ENCODE measurements at places on chromosomes 1 and 21.
A peak's percentile ranks its signal among the peaks of the same experiment; 100 is the strongest.

DNA sequence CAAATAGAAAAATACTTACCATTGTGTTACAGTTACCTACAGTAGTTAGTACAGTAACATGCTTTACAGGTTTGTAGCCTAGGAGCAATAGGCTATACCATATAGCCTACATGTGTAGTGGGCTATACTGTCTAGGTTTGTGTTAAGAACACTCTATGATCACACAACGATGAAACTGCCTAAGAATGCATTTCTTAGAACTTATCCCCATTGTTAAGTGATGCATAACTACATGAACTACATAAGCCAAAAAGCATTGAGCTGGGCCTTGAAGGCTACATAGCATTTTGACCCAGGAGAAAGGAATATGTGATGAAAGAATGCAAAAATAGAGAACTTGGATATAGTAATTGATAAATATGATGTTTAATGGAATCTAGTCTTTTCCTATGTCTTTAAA, 46.4 kb upstream of the JUN start:
- no peak for DNase-seq

DNA sequence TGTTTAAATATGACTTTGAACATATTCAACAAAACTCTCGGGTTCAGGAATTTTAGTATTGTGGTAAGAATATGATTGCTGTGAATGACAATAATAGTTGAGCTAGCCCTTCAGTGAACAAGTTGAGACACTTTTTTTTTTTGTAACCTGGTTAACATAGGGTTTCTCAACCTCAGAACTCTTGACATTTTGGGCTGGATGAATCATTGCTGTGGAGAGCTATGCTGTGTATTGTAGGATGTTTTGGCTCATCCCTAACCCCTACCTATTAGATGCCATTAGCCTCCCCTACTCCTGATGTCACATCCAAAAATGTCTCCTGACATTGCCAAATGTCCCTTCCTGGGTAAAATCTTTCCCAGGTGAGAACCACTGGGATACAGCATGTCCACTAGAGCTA, 113.7 kb downstream of the RUNX1 start:
- no peak for DNase-seq

DNA sequence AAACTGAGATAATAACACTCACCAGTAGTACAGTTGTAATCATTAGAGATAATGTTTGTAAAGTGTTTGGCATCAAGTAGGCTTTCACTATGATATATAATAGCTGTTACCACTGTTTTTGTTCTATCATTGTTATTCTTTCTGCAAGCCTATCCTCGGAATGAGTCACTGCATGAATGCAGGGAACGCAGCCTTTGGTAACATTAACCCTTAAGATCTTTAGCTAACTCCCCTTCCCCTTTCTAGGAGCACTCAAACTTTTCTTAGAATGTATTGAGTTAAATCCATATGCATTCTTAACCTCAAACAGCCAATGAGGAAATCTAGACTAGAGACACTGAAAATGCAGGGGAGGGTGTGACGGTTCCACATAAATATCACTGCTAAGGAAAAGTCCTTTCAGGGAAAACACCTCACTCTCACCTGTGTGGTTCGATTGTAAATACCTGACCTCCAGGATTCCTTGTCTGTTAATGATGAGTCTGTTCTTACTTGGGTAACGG, 467.3 kb downstream of the SETD4 start:
- no peak for DNase-seq

DNA sequence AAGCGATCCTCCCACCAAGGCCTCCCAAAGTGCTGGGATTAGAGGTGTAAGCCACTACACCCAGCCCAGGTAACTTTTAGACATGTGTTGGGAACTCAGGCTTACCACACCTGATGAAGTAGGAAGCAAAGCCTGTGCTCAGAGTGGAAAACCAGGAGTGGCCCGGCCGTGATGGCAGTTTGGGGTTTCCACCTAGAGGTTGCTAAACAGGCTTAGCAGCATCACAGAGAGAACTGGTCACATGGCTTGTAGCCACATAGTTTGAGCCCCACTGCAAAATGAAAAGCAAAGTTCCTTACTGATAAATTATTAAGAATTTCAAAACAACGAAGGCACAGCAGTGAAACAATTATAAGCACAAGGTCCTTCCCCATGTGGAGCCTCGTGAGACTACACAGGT, 142.6 kb upstream of the CXADR start:
- DNase-seq = no peak

DNA sequence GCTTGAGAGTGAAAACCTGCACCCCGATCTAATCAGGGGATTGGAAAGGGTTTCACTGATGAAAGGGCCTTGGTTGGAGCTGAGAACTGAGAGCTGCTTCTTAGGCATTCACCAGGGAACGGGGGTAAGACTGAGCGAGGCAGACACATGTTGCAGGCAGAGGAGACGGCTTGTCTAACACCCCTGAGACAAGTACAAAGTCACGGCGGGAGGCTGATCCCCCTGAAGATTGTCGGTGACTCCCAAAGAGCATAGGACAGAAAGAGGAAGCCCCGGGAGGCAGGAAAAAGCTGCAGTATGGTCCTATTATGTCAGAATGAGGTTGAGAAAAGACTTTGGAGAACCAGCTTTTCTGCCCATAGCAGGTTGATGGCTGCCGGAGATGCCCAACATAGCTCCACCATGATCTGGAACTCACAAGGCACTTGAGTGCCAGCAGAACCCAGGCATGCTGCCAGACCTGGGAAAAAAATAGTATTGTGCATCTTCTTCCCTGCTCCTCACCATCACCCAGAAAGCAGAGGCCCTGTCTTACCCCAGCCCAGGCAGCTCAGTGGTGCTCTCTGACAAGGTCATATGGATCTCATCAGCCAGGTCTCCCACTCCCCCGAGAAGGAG, 463.9 kb upstream of the PROX1 start:
- DNase-seq = no peak

DNA sequence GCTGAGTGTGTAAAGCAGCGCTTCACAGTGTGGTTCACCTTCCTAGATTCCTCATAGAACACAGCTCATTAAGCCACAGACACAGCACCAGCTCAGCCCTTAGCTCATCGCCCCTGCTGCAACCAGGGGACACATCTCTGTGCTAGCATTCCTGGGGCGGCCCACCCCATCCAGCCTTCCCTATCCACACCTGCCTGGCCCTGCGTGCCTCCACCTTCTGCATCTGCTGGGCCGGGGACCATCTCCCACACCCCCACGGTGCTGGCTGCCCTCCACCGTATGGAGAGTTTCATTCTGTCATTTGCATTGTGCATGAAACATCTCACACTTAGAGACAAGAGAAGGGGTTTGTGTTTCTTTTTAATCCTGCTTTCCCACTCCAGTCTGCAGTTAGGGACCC, 35.8 kb upstream of the PRSS38 start:
- no peak for DNase-seq

DNA sequence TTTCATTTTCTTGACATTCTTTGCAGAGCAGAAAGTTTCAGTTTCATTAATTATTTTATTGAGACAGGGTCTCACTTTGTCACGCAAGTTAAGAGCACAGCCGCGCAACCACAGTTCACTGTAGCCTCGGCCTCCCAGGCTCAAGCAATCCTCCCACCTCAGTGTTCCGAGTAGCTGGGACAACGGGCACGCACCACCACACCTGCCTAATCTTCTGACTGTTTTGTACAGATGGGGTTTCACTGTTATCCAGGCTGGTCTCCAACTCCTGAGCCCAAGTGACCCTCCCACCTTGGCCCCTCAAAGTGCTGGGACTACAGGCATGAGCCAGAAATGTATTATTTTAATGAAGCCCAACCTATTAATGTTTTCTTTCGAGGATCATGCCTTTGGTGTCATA, 3.0 kb upstream of the SPATC1L start:
- no peak for DNase-seq

DNA sequence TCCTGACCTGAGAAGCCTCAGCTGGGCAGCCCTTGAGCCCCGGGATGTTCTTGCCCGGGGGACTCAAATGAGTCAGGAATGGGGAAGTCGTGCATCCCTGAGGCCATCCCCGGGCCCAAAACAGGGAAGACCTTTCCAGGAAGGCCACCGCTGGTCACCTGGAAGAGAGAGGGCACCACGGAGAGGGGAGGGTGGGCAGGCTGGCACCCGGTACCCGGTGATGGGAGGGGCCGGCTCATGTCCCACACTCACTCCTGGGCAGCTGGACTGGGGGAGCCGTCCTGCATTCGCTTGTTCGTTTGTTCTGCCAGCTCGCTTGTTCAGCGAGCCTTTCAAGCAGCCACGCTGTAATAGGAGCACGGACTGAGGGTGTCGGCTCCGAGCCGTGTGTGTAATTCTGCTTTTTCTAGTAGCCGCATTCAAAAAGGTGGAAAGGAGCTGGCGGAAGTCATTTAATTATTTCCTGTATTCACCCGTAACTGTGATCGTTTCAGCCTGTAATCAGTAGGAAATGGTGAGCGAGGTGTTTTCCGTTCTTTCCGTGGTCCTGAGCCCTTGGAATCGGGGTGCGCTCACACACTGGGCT, 48.4 kb upstream of the CCDC27 start:
- DNase-seq = no peak

DNA sequence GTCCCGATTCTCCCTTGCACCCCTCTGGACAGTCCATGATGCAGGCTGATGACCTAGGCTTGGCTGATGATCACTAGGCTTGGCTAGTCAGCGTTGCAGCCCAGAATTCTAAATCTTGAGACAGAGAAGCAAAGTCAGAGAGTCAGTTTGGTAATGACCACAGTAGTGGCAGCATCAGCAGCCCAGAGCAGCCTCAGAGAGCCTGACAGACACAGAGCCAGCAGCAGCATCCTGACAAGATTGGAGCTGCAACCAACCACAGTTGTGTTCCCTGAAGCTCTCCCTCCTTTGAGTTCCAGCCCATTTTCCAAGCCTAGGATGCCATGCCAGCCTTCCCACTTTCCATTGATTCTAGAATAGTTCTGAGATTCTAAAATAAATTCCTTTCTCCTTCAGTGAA, 16.8 kb upstream of the ITLN1 start:
- DNase-seq = no peak

DNA sequence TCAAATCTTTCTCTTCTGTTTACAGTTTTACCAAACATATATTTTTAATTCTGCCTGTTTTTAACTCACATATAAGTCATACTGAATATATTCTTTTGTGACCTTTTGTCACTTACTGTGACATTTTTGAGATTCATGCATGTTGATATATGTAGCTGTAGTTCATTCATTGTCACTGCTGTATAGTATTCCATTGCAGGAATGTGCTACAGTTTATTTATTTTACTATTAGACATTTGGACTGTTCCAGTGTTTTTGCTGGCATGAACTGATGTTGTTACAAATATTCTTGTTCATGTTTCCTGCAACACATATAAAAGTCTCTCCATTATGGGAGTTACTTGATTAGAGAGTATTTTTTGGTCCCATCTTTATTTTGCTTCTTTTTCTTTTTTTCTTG, 174.9 kb downstream of the DHRS3 start:
- DNase-seq = no peak

DNA sequence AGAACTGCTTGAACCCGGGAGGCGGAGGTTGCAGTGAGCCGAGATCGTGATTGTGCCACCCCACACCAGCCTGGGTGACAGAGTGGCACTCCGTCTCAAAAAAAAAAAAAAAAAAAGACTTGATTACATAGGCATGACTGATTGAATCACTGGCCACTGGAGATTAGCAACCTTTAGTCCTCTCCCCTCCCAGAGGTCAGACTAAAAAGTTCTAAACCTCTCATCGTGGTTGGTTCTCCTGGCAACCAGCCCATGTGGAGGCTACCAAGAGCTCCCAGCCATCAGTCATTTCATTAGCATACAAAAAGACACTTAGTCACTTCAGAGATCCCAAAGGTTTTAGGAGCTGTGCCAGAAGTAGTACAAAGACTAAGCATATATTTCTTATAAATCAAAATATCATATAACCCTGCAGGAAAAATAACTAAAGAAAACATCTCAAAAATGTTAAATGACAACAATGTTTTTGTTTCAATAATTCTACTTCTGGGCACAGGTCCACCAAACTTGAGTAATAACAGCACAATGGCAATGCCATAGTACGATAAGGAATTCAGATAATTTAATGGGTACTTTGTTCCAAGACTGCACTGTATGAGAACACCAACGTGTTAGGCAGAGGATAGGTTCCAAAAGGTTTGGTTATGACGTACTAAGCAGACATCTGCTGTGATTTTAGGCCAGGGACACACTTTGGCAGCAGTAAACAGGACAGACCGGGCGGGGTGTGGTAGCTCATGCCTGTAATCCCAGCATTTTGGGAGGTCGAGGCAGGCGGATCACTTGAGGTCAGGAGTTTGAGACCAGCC, 18.1 kb downstream of the USP48 start:
- peak; percentile 95 for DNase-seq

GRCh38 chr21:45374826-45375455, 30.0 kb upstream of the COL18A1 start:
- DNase-seq = no peak

- DNase-seq = no peak
These were observed 53.9 kb downstream of the PRDM15 start for GRCh38 chr21:41825216-41825615.

GRCh38 chr1:176543360-176544129, 80.6 kb downstream of the PAPPA2 start:
- no peak for DNase-seq

DNA sequence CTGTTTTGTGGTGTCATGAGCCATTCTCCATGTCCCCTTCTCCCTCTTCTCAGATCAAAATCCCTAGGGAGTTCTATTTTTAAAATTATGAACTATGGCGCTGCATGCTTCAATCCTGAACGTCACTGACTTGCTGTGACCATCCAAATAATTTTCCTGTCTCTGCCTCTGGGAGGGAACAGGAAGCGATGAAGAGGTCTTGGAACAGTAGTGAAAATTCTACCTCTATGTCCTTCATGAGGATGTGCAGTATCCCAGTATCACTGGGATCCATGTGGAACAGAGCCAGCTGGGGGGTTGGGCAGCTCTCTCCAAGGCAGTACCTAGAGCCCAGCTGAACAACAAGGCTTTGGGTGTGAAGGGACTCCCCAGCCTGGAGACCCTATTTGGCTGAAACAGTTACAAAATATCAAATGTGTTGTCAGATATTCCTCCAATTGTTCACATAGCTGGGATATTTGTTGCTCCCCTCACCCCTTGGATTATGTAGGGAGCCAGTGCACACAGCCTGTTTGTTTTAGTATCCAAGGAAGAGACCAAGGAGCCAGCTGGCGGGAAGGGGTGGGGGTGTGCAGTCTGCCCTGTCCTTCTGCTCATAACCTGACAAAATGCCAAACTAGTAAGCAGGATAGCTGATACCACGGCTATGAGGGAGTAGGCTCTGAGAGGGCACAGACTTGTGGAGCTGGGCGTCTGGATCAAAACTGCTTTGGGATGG, 7.6 kb downstream of the DCLRE1B start:
- DNase-seq = no peak

- DNase-seq = no peak
These were observed 684 bp downstream of the LTN1 start for GRCh38 chr21:28991861-28992525.

DNA sequence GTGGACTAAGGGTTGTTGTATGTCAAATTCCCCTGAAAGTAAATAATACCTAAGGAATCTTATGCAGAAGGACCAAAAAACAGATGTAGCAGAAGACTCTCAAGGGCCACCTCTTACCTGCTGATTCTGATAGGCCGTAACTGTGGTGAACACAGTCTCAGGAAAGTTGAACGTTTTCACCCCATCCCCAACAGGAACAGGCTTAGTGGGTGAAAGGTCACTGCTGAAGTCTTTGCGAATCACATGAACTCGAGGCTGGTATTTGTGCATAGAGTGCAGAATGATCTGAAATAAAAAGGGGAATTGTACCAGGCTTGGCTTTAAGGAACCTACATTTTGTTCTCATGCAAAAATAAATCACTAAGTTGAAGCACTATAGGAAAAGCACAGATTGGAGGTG, 64.8 kb downstream of the TBX15 start:
- no peak for DNase-seq
